Stimulated activated CD8-positive, alpha-beta memory T cell treated with anti-CD3 and anti-CD28 coated beads, Interleukin-15, amount 100 ng/mL, for 4 hours (primary cell): ENCODE measurements at places on chromosomes 4 and X.

- DNase-seq: no peak
Measured at GRCh38 chr4:184921456-184921855, 95.7 kb upstream of the ACSL1 start.

GRCh38 chr4:85565761-85566480 lies 91.0 kb downstream of the ARHGAP24 start:
- DNase-seq: no peak

DNA sequence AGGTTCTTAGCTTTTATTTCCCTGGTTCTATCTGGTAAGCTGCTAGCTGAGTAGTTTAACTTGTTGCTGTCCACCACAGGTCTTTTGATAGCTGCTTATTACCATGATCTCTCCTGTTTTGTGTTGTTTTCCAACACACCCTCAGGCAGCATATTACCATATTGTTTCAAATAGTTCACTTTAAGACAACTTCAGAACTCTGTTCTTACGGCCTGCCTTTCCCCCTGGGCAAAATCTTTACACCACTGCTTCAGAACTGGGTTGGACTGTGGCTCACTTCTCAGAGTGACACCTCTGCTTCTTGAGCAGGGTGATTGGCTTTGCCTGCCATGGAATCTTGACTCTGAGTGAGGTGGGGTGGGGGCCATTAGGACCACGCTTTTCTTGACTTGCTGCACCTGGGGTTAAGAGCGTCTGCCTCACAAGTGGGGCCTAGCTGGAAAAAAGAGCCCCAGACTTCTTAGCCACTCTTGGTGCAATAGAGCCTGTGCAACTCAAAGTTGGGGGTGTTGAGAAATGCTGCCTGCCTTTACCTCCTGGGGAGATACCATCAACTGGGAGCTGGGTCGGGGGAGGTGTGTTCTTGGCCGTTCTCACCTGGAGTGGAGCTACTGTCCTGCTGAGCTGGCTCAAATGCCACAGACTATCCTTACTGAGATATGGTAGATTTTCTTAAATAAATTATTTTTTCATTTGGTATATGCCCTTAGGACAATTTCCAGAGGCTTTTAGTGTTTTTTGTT lies 23.4 kb downstream of the USP9X start:
- DNase-seq: no peak

GRCh38 chr4:139740531-139741041 lies 75.0 kb downstream of the MGST2 start:
- DNase-seq: no peak

GRCh38 chr4:2320746-2321145 lies 58.8 kb upstream of the MXD4 start:
- no peak for DNase-seq

DNA sequence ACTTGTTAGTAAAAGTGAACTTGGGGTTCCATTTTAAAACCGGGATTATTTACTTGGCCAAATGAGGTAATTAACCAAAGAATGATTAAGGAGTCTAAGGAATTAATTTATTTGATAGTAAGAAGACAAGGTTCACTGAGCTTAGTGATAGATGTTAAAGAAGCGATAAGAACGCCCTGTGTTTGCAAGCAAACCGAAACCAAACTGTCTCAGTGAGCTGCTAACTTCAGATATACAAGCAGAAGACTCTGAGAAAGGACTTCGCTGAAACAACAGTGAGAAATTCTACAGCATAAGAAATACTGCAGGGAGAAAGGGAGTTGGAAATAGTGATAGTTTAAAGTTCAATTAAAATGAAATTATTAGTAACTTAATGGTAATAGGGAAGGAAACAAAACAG lies 37.6 kb upstream of the SHISA3 start:
- no peak for DNase-seq

- no peak for DNase-seq
Measured at GRCh38 chr4:52173470-52174045, 122.5 kb downstream of the SPATA18 start.
